Activated B cell treated with CpG ODN at 0.5 μM for 24 hours (primary cell): ENCODE measurements at places on chromosomes 3 and 15.

DNA sequence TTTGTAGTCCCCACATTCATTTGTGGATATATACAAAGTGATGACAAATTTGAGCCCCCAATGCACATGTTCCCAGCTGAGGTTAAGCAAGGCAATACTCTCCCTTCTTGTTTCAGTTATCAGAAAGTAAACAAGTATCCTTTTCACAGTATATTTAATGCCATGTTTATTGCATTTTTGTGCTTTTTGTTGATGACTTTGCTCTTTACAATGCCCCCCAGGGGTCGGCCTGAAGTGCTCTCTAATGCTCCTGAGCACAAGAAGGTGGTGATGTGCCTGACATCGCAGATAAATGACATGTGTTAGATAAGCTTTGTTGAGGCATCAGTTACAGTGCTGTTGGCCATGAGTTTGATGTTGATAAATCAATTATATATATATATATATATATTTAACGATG lies 57.7 kb upstream of the THSD4 start:
- DNase-seq, result no peak

GRCh38 chr3:82085356-82085755 lies 323.9 kb upstream of the GBE1 start:
- no peak for DNase-seq

- DNase-seq, result no peak
These were observed 155.2 kb upstream of the UBE2E1 start for GRCh38 chr3:23650371-23651140.

DNA sequence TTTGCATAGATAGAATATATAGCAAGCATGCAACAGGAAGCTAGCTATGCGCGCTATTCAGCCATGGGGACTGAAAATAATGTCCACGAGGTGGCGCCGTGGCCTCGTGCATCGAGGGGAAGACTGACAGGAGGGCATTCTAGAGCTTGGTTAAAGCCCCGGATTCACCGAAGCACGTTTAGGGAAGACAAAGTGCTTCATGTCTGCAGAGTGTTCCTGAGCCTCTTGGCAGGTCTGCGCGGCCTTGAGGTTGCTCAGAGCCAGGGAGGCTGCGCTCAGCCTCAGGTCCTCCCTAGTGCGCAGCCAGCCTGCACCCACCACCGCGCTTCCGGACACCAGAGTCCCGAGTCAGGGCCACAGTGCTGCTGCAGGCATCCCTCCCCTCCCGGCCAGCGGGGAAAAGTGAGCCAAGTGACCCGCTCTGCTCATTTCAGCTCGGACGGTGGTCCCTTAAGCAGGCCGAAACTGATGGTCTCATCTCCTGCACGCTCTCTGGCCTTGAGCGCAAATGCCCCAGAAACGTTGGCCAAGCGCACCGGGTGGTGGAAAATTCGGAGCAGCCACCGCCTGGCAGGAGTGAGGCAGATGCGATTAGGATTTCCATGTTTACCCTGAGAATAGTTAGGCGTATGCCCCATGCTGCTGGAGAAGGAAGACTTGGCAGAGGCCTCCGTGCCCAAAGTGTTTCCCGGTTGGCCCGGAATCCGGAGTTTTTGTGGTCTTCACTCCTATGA lies 24.8 kb downstream of the GABRA5 start:
- DNase-seq, result no peak

DNA sequence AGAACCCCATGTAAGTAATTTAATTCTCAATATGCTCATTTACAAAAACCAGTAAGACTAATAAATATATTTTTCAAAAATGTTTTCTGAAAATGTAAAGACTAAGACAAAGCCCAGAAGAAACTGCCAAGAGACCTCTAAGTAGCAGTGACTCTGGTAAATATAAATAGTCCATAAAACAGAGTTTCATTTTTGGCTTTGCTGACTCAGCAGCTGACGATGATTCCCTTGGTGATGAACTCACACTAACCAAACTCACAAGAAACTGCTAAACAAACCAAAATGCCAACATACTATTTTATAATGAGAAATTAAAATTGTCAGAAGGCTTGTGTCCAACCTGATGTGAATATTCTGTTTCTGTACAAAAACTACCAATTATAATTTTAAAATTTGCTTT lies 31.5 kb upstream of the IMPG2 start:
- DNase-seq, result no peak

- DNase-seq, result no peak
These were observed 29.8 kb downstream of the FBXL22 start for GRCh38 chr15:63626955-63627354.

DNA sequence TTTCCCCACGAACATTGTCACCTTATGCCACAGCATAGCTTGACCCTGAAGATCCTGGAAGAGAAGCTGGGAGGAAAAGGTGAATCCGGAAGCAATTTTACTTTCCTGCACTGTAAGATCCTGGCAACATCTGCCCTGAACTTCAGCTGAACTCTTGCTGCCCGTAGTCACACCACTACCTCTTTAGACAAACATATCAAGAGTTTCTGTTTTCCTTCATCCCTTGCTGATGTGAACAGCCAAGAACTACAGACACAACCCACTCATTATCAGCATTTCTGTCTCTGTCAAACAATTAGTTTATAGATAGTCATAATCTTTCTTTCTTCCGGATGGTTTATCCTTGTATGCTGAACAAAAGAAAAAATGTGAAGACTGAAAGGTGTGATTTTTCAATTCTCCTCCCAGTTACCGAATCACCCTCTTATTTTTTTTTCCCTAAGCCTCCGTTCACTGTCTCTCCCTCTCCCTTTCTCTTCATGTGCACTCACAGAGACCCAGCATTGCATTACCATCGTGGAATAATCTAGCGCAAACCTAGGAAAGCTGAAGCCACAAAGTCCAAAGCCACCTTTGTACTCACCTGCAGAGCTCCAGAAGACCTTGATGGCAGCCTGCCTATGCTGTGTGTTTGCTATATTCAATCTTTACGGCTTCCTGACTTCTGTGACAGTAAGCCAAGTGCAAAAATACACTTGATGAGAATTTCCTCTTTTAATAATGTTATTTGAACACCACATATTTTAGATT lies 229.2 kb downstream of the CDIN1 start:
- DNase-seq, result no peak

DNA sequence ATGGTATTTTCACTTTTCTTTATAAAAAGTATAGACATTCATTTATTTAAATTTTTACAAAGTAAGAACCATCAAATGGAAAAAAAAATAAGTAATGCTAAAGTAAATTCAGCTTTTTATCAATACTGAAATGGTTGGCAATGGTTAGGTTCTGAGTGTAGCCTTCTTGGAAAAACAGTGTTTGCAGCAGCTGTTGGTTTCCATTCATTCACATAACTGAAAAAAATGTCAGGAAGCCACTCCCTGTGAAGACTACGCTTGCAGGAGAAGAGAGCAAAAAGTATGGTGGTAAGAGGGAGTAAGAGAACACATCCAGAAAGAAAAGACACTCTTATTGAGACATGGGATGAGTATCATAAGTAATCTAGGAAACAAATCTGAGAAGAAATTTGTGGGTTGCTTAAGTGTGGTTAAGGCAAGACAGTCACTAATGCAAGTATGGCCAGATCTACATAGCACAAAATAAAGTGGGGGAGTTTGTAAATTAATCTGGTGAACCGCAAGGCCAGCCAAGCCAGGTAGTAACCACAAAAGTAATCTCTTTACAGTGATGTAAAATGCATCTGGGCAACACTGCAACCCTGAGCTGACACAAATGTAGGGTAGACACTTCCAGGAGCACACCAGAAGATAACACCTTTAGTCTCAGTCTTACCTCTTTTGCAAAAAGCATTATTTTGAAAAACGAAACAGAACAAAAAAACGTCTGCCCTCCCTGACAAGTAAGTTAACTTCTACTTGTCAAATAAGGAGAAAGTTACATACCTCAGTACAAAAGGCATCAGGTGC lies 133.7 kb downstream of the IGSF11 start:
- DNase-seq, result no peak

DNA sequence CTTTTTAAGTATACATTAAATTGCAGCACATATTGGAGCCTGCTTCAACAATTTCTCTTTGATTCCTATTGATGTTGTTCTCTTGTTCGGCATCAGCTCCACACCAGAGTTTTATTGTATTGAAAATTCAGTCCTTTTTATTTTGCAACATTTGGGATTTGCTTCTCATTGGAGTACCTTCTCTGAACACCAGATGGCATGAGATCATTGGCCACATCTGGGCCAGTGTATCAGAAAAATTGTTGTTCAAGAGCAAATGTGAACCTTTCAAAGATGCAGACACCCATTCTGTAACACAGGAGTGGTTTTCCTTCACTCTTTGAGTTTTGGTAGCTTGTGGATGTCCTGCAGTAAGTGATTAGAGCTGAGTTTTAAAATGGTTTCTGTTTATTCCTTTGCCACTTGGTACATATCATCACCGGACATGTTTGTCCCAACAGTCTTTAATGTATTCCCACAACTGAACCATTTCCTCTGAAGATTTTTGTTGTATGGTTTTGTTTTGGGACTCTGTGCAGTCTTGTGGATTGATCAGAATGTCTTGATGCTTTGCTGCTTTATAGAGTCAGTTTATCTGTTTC lies 96.1 kb downstream of the MCTP2 start:
- no peak for DNase-seq

- DNase-seq, result no peak
These were observed 192.5 kb downstream of the P3H2 start for GRCh38 chr3:189927975-189928895.

- DNase-seq, result no peak
These were observed 466.9 kb downstream of the NAALADL2 start for GRCh38 chr3:175326041-175326440.

DNA sequence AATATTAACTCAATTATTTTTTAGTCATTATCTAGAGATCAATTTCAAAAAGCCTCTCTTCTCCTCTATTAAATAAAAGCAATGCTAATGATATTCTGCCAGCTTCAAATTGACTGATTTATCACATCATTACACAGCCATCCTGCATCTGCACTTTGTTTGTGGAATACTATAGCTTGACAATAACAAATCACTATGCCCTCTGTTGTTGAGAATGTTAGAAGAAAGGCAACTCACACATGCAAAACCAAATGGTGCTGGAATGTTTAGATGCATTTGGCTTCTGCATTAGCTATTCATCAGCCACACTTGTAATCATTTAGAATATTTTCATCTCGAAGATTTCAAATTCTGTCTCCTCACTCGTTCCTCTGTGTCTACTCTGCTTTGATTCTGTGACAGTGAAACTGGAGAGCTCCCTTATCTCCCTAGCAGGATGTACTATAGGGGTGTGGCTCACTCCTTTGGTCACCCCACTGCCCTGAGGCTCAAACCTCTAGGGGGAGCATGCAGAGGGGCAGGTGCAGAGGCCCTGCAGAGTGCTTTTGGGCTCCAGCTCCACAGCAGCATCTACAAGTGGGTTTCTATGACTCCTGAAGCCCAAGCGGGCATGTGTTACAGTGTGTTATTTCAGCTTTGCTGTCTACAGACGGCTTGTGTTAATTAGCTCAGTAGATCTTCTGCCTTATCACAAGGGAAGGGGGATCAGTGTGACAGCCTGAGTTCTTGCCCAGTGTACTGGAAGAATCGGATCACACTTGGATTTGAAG lies 454.1 kb upstream of the BCHE start:
- DNase-seq, result no peak

- DNase-seq, result no peak
These were observed 135.7 kb upstream of the RAD18 start for GRCh38 chr3:9098716-9099675.

DNA sequence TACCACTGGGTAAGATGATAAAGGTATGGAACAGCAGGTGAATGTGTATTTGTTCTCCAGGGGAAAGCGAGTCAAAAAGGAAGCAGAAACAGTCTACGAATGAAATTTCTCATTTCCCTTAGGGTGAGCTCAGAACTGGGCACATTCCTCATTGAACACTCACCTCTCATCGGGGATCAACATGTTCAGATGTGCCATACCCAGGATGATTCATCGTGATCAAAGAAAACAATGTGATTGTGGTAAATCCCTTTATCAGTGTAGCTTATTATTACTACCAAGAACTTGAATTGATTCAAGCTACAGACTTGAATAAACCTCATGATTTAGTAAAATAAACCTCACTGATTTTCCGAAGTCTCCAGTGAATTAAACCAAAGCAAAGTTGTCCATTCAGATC lies 72.1 kb downstream of the GJD2 start:
- DNase-seq, result no peak

- no peak for DNase-seq
These were observed 137.3 kb downstream of the CACNA2D3 start for GRCh38 chr3:54259636-54260035.

DNA sequence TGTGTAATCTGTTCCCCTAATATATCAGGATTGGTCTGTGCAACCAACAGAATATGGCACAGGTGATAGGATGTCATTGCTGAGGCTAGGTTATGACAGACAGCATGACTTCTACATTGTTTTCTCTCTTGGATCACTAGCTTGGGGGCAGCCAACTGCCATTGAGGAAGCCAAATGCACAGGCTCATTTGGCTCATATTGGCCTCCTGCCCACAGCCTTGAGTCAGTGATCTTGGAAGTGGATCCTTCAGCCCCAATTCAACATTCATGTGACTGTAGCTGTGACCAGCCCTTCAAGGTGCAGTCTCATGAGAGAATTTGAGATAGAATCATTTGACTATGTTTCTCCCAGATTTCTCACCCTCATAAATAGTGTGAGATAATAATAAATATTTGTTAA lies 675.6 kb downstream of the GRM7 start:
- no peak for DNase-seq

GRCh38 chr15:65862682-65863081 lies 6.6 kb upstream of the RAB11A start:
- DNase-seq, result no peak

- no peak for DNase-seq
These were observed 11.3 kb downstream of the CORO2B start for GRCh38 chr15:68589783-68590710.

GRCh38 chr15:52082197-52083036 lies 30.2 kb downstream of the BCL2L10 start:
- no peak for DNase-seq

- no peak for DNase-seq
These were observed 175.7 kb downstream of the PDE8A start for GRCh38 chr15:85157344-85157743.

DNA sequence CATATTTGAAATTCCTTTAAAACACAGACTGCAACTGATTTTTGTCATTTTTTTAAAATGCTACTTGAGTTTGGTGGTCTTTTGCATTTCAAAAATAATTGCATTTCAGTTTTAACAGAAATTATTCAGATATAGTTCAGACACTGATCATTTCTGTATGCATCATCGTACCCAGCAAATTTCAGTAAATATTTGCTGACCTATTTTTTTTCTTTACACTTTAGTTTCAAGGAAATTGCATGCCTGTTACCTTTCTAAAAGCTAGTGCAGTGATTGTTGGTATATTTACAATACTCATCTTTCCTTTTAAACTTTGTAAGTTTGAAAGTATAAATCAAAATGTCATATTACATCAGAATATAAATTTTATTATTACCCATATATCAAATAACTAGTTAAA lies 32.4 kb downstream of the ALCAM start:
- no peak for DNase-seq

GRCh38 chr3:32869513-32870047 lies 51.8 kb downstream of the TRIM71 start:
- no peak for DNase-seq

- no peak for DNase-seq
These were observed 160.9 kb upstream of the GALNT15 start for GRCh38 chr3:16013568-16013967.
